ENCODE measurements at places on chromosomes 3 and 15.

DNA sequence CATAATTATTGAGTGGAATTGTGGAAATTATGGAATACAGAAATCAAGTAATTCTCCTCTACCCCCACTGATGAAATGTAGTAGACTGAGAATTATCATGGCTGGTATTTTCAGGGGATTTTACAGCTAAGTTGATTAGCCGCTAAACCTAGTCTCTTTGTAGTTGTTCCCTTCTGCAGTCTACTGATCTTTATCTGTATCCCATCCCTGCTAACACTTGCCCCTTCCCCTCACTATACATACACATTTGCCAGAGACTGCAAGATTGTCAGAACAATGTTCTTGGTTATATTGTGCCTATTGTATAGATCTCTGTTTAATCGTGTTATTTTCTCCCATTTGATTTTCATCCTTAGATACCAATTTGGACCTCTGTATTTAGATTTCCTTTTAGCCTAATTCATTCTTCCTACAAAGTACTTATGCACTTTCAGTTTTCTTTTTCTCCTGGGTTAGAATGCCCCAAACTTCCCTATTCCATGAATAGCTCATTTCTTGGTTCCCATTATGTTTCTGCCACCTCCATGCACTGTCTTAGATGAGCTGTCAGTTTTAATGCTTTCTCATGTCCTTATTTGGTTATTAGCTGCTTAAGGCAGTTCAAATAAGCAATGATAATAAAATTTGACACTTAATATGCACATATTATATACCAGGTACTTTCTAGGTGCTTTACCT lies 86.9 kb downstream of the CDIN1 start:
- DNase-seq = no peak

- DNase-seq = no peak
Measured at GRCh38 chr3:137020315-137020714, 62.5 kb downstream of the IL20RB start.

- no peak for DNase-seq
Measured at GRCh38 chr15:88622605-88622975, 1.4 kb downstream of the AEN start.

DNA sequence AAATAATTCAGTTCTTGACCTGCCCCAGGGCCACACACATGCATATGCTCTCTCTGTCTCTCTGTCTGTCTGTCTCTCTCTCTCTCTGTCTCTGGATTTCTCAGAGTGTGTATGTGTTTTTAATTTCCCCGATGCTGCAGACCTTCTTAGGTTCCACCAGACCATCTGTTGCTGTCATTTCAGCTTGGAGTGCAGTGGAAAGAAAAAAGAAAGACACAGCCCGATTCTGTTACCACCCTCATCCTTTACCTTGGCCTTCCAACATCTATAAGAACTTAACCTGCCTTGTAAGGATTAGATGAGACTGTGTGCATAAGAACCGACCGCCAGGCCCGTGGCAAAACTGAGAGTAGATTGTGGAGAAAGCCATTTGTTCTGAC lies 9.7 kb upstream of the PGPEP1L start:
- no peak for DNase-seq

- no peak for DNase-seq
Measured at GRCh38 chr3:129259612-129260477, 10.4 kb downstream of the COPG1 start.

DNA sequence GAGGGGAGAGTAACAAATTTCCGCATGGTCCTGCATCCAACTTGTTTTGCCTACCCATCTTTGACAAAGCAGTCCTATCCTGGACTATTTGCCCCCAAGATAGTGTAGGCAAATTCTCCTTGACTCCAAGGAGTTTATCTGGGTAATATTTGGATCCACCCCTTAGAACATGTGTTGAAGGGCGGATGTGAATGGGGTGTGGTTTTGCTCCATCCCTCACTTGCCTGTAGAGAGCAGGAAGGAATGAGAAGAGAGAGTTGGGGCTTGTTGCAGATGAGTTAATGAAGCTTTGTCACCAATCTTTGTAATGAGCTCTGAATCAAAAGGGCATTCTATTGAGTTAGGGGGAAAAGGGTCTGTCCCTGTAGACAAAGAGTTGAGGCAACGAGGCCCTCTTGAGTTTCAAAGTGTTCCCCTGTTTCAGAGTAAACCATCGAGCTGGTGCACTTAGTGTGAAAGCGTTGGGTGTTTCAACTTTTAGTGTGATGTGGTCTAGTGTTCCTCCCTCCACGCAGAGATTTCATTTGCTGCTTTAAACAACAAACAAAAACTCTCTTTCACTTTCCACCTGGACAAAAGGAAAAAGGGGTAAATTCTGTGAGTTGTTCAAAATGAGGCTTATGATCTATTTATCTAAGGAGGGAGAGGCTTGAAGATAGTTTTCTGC lies 42.2 kb upstream of the PPARG start:
- DNase-seq = no peak

GRCh38 chr15:73287019-73287418 lies 81.7 kb downstream of the HCN4 start:
- DNase-seq = no peak

GRCh38 chr15:77143616-77144015 lies 72.7 kb upstream of the TSPAN3 start:
- no peak for DNase-seq

DNA sequence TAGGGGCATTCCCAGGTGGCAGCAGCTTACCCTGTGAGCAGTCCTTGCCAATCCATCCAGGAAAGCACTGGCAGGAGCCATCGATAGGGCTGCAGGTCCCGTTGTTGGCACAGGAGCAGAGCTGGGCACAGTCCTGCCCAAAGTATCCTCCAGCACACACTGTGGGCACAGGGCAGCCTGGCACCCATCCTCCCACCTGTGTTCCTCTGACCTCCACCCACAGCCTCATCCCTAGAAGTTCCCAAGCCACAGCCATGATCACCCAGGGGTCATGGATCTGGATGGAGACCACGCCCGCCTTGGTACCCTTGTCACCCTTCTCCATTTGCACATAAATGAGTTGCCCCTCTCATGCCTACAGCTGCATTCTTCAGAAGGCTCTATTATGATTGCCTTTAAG lies 48.6 kb downstream of the RAB11A start:
- DNase-seq = no peak

DNA sequence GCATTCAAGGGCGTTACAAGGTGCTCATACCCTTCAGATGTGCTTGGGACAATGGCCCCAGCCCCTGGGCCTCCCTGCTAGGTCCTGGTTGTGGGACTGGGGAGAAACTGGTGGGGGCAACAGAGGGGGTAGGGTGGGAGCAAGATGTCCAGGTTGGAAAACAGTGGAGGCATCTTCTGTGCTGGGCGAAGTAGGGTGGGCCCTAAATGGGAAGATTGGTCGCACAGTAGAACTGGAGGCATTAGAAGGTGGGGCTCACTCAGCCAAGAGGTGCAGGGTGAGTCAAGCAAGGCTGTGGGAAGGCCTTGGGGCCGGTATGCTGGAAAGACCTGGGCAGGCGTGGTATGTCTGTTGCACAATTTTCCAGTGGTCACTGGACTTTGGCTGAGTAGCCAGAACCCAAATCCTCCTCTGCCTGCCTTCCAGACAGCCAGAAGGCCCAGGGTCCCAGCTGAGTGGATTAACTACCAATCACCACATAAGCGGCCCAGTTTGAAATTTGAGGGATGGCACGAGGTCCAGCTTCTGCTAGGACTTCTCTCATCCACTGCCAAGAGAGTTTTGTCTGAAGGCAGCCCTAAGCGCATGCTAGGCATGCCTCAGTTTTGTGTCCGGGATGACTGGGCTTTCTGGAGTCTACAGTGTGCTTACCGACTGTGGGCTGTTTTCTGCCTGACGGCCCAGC lies 74.5 kb downstream of the LSM3 start:
- DNase-seq = no peak

DNA sequence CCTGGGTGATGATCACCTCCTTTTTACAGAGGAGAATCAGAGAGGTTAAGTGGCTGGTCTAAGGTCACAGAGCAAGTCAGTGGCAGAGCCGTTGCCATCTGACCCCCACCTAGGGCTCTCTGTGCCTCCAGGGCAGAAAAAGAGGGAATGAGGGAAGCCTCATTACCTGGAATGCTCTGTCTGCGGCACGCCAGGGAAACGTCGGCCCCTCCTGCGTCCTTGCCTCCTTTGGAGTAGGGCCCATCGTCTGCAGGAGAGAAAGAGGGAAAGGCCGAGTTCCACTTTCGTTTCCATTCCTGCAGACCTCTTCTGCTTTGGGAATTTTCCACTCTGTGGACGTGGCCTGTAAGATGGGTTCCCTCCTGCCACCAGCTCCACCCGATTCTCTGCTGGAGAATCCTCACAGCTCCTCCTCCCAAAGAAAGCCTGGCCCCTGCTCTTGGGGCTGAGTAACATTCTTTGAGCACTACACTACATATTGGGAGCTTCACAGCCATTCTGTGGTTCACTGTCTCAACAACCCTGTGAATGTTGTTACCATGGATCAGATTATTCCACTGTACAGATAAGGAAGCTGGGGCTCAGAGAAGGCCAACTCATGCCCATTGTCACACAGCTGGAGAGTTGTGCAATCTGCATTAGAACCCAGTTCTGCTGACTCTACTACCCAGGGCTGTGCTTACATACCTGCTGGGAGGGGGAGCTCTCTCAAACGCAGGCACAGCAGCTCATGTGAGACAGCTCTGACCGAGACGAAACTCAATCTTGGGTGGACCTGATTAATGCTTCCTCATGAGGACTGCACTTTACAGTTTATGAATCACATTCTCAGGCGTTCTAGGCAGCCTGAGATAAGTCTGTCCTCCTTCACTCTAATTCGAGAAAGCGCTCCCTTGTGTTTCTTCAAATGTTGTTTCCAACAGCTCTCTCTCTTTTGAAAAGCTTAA lies 14.2 kb downstream of the GRIP2 start:
- DNase-seq = no peak

DNA sequence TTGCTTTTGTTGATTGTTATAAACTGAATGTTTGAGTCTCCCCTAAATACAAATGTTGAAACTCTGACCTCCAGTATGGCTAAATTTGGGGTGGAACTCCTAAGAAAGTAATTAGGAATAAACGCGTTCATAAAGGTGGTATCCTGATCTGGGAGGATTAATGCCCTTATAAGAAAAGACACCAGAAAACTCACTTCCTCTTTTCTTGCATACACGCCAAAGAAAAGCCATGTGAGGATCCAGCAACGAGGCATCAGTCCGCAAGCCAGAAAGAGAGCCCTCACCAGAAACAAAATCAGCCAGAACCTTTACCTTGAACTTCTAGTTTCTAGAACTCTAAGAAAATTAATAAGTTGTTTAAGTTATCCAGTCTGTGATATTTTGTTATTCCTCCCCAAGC lies 37.4 kb upstream of the AZI2 start:
- DNase-seq = no peak

DNA sequence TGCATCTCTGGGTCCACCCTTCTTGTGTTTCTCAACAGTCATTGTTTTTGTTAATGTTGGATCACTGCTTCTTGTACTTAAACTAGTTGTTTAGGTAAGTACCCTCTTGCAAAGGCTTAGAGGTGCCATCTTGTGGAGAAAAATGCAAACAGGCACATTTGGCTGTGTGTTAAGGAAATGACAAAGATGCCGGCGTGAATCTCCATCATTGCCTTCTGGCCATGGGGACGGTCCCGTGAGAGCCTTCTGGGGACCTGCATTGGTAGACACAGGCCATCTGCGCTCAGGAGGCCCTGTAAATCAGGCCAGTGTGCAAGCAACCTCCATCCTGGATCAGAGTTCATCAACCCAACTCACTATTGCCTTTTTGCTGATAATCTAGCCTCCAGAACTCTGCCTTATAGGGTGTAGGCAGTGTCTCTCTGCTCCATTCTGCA lies 158.6 kb upstream of the NR2E3 start:
- no peak for DNase-seq

GRCh38 chr3:58566398-58567250 lies 10.6 kb downstream of the FAM107A start:
- DNase-seq = no peak

DNA sequence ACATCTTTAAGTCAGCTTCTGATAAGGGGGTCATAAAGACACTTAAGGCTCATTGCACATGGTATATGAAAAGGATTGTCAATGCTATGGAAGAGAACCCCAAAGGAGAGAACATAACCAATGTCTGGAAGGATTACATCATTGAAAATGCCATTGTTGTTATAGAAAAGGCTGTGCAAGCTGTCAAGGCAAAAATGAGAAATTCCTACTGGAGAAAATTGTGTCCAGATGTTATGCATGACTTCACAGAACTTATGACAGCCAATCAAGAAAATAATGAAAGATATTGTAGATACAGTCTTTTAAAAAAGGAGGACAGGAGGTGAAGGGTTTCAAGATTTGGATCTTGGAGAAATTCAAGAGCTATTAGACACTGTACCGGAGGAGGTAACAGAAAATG lies 96.3 kb upstream of the MBNL1 start:
- no peak for DNase-seq

DNA sequence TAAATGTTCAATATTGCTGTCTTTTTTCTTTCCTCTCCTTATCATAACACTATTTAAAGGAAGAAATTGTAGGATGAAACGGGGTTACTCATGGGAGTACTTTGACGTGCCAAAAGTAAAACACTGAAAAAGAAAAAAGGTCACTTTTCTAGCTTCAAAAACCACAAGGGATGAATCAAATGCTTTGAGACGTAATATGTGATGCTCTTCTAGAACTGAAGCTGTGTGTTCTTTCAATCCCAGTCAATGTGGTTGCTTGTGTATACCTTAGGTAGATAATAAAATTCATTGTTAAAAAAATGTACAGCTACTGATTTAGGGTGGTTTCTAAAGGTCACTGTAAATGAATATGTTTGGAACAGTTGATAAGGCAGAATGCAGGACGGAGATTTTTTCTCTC lies 538.8 kb upstream of the ZNF717 start:
- DNase-seq = no peak

- DNase-seq = no peak
Measured at GRCh38 chr3:114079761-114080160, 23.2 kb downstream of the QTRT2 start.

DNA sequence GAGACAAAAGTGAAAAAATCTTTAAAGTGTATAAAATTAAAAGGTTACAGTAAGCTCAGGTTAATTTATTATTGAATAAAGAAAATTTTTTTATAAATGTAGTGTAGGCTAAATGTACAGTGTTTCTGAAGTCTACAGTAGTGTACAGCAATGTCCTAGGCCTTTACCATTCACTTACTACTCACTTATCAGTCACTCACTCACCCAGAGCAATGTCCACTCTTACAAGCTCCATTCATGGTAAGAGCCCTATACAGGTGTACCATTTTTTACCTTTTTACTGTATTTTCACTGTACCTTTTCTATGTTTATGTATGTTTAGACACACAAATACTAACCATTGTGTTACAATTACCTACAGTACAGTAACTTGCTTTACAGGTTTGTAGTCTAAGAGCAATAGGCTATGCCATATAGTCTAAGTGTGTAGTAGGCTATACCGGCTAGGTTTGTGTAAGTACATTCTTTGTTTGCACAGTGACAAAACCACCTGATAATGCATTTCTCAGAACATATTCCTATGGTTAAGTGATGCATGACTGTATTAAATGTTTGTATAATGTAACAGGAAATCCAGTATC lies 38.1 kb upstream of the NECTIN3 start:
- DNase-seq = no peak

GRCh38 chr3:195086341-195086740 lies 184.6 kb downstream of the XXYLT1 start:
- DNase-seq = no peak

DNA sequence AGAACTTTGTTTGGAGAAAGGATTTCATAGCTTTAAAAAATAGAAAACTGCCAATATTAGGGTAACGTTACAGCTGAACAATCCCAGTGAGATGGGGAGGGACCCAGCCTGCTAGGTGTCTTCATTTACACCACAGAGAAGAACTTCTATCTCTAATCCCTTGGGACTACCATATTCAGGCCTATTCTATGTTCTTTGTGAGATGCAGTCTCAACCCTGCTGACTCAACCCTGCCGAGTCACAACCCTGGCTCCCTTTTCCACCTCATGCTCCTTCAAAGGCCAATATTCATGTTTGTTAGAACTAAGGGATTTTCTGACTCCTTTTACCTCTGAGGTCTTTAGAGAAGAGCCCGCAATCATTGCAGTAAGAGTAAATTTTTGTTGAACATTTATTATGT lies 350.5 kb downstream of the EPHB1 start:
- no peak for DNase-seq
